ENCODE measurements at places on chromosomes 4 and X.

DNA sequence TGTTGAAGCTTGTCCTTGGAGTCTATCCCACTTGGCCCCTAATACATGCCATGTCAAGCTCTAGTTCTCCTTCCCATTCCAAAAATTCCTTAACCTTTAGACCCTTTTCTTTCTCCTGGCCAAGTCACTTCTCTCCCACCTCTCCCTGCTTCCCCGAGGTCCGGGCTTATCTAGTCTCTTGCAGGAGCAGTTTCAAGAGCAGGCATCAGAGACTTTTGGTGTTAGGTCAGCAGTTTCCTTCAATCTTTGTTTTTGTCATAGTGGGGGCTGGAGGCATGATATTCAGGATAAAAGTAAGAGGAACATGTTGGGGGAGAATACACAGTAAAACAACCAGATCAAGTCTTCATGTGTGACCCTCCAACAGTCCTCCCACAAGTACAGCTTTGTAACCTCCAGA is 11.5 kb upstream of the IDS start:
- no peak for DNase-seq

GRCh38 chr4:126264839-126265238 is 950.1 kb downstream of the FAT4 start:
- peak; percentile 13 for DNase-seq

- DNase-seq: no peak
Measured at GRCh38 chrX:69024931-69025330, 140.3 kb downstream of the PJA1 start.

DNA sequence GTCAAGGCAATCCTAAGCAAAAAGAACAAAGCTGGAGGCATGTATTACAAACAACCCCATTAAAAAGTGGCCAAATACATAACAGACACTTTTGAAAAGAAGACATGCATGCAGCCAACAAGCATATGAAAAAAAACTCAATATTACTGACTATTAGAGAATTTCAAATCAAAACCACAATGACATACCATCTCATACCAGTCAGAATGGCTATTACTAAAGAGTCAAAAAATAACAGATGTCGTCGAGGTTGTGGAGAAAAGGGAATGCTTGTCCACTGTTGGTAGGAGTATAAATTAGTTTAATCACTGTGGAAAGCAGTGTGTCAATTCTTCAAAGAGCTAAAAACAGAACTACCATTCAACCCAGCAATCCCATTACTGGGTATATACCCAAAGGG is 604.6 kb upstream of the GRIA3 start:
- peak; percentile 23 for DNase-seq

GRCh38 chr4:174494146-174494545 is 28.1 kb downstream of the HPGD start:
- no peak for DNase-seq

- DNase-seq: no peak
Measured at GRCh38 chrX:2434270-2435163, 66.3 kb downstream of the DHRSX start.

GRCh38 chrX:65706041-65706828 is 38.8 kb downstream of the MSN start:
- DNase-seq: no peak

DNA sequence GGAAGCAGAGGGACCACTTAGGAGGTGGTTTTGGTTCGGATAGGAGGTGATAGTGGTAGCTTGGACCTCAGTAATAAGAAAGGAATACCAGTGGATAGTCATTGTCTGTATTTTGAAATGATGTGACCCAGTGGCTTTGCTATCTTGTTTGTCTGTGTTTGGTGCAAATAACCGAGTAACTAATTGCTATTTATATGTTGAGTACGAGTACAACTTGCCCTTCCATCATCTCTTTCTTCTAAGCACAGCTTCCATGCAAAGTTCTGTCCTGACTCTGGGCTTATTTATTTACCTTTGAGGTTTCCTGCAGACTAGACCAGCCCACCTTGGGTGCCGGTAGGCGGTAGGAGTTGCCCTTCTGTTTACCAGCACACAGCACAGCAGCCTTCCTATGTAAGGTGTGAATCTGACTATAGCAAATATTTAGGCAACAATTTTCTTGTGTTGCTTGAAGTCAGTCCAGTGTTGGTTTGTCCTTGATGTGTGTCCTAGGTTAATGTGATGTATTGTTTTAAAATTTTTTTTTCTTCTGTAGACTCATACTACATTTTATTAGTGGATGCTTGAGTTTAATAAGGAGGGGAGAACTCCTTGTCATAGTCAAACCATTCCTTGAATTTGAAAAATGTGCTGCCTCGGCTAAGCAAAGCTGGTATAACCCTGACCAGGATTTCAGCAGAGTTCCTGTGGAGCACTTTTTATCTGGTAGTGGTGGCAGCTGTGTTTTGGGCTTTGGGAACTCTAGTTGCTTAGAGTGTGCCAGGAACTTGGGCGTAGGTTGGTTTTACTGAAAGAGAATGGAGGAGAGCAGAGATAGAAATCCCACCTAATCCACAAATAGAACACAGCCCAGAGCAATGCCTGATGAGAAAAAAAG is 21.9 kb downstream of the PTTG2 start:
- DNase-seq: peak; percentile 17

DNA sequence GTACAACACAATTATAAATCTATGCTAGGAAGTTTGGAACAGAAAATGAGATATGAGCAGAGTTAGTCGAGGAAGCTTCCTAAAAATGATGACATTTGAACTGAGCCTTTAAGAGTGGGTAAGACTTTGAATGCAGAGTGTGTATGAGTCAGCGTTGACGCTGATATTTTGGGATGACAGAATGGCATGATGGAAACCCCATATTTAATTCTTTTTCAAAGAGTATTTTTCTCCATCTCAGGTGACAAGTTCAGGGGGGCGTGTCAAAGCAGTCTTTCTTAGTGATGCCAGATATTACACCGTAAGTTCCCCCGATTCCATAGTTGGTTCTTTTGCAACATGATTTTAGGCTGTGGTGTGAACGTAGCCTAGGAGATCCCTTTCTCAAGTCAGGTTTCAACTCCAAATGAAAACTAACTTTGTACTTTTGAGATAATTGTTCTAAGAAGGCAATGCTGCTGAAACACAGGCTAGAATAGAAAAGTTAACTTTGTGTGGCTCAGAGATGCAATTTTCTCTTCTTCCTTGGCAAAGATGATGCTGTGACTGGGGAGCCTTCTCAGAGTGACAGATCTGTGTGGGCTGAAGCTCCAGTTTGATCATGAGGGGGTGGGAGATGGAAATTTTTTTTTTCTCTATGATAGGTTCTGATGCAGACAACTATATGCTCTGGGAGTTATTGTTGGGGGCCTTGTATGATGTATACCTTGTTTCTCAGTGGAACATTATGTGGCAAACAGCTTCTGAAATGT is 59.2 kb downstream of the GLUD2 start:
- DNase-seq: no peak

DNA sequence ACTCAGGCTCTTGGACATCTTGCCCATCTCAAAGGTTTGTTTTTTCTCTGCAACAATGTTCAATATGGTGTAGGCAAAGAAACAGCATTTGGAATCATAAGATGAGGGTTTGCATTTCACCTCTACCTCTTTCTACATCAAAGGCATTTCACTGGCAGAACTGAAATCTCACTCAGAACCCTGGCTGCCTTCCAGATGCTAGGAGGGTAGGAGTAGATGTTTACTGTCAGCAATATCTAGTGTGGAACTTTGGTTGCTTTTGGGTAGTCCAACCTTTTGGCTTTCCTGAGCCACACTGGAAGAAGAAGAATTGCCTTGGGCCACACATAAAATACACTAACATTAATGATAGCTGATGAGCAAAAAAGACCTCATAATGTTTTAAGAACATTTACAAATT is 297.0 kb upstream of the KLF3 start:
- no peak for DNase-seq

- DNase-seq: no peak
Measured at GRCh38 chr4:80926446-80926845, 104.1 kb upstream of the BMP3 start.

- DNase-seq: no peak
Measured at GRCh38 chr4:153939570-153939969, 150.7 kb upstream of the SFRP2 start.

DNA sequence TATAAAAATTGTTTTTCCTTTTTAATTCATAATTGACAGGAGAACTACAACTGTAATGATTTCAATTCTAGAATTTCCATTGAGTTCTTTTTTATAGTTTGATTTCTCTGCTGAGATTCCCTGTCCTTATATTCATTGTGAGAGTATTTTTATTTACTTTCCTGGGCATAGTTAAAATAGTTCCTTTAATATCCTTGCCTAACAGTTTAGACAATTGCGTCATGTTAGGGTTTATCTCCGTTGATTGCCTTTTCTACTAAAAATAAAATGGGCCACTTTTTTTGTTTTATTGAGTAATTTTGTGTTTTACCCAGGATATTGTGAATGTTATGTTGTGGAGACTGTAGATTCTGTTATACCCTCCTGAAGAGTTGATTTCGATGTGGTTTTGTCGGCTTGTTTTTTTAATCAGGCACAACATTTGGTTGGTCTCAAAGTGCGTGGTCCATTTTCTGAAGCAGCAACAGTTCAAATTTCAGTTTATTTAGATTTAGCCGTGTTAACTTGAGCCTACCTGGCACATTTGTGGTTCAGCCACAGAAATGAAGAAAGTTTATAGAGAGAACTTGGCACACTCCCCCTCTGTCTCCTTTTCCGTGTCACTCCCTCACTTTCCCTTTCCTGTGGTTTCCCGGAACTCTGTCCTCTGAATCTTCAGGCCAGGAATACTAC is 16.0 kb upstream of the PRRG1 start:
- DNase-seq: no peak

DNA sequence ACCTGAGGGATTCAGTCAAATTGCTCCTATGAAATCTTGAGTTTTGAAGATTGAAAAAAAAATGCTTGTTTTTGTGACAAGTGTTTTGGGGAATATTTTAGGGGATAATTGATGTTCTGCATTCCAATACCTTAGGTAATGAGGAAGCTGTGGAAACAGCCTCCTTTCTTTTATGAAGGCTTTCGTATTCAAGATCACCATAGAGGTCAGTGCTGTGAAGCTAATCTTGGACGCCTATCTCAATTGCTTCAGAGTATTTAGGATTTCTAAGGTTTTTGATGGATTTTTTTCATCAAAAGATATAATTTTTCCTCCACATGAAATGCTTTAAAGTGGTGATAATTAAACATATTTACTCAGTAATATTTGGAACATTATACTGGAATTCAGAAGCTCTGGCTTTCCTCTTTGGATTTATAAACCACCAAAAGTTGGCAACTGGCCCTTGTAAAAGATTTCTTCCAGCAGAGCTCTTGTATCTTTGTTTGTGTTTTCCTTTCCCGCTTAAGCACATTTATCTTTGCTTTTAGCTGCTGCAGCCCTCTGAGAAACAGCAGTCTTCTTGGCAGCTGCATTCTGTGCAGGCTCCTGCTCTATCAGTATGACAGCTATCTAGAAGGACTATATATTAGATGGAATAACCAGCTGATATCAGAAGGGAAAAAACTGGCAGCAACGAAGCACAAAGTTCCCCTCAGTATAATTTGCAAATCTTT is 63.7 kb downstream of the HMGB2 start:
- DNase-seq: no peak

GRCh38 chr4:158914218-158914617 is 145.4 kb downstream of the FNIP2 start:
- DNase-seq: peak; percentile 69

DNA sequence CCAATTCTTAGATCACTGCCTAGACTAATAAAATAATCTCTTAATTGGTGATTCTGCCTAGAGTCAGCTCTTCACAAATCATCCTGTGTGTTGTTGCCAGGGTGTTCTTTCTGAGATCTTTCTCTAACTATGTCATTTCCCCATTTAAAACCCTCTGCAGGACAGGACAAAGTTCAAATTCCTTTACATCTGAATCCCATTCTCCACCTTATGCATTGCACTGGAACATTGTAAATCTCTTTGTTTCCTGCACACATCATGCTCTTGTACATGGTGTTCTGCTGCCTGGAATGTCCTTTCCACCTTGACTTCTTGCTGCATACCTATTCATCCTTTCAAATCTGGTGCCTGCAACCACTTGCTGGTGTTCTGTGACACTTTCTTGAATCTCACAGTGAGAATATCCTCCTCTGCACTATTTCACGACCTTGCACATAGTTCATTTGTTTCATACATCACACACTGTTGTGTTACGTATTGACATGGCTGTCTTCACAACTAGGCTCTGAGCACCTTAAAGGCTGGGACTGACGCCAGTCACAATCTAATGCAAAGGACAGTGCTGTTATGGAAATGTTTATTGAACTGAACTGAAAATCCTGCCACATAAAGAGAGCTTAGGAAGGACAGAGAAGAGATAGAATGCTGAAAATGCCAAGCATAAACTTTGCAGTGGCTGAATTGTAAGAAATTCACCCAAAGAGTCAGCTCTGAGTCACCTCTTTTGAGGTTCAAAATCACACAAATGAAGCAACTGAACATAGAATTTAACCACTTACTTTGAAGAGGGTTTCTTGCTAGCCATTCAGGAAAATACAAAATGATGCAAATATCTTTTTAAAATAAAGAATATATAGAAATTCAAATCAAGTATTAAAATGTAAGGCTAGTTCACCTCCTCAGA is 26.4 kb upstream of the SMIM14 start:
- no peak for DNase-seq

DNA sequence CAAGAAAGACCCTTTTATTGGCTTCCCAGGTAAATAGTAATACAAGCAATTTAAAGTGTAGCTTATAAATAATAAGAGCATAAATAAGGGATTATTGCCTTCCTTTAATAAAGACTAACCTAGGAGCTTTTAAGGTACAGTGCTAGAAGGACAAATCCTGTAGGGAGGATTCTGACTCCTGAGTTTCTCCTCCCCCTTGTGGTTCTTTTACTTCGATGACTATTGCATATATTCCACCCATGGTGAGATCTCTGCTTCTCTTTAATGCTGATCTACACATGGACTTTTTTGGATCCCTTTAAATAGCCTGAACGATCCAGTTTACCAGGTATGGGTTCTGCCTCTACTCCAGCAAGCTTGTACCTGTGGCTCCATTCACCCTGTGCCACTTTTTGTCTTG is 2.5 kb downstream of the GALNT7 start:
- no peak for DNase-seq

DNA sequence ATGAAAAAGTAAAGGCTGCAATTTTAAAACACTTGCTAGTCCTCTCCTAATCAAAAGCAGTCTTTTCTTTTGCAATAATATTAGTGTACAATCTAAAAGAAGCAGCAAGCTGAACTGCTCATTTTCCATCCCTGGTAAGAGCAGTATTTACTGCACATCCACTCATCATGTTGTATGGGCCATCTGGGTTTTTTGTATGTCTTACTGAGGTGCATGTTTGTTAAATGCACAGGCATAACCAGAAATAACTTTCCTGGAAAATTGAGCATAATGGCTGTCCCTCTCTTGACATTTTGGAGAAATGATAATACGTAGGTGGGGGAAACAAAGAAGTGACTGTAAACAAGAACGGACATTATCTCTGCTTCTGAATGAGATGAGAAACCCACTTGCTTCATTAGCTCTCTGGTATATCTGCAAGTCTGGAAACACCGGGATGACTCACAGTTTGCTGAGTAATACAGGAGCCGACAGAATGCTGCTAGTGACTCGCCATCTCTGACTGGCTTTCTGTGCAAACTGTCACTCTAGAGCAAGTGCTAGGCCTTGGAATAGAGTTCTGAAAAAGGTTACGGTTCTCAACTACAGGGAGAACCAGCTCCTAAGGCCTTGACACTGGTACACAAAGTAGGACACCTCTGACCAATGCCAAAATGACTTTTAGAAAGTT is 85.7 kb upstream of the MTM1 start:
- peak; percentile 10 for DNase-seq

All from AG09309 (cell line).